ENCODE measurements at places on chromosomes 13 and 19.

GRCh38 chr19:51256155-51256625, 5.3 kb downstream of the SIGLECL1 start:
- no peak for DNase-seq

- no peak for DNase-seq
Observed at GRCh38 chr19:33300894-33301143, 1.5 kb downstream of the CEBPA start.

- no peak for DNase-seq
Observed at GRCh38 chr13:59532405-59532804, 631.3 kb downstream of the DIAPH3 start.

DNA sequence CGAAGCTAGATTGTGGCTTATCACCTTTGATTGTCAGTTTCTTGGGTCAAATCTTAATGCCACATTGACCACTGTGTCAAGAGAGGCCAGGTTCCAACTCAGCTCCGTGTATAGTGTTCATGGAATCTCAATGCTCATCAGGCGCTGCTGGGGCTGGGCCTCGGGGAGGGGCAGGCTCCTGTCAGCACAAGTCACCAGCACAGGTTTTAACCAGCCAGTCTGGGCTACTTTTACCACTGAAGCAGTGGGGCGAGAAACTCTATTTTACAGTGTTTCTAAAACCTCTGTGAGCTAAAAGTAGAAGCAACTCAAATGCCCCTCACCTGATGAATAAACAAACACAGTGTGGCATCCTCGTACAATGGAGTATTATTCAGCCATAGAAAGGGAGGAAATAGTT, 118.7 kb upstream of the GJB6 start:
- no peak for DNase-seq

GRCh38 chr13:71922194-71922593, 55.2 kb upstream of the DACH1 start:
- no peak for DNase-seq

DNA sequence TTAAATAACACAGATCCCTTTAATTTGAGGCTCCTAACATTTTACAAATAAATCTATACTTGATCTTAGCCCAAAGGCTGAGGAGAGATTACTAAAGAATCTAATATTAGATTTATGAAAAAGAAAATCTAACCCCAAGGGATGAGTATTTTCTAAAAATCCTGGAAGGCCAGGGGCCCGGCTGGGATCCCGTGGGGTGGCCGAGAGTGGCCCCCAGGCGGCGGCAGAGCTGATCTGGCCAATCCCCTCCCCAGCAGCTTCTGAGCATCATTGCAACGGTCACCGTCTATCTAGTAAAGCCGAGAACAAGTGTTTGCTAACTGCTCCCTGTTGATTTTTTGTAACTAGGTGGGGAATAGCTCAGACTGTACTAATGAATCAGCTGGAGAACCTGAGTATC, 37.5 kb downstream of the ADPRHL1 start:
- no peak for DNase-seq

- no peak for DNase-seq
Observed at GRCh38 chr13:32354040-32354439, 38.7 kb downstream of the BRCA2 start.

DNA sequence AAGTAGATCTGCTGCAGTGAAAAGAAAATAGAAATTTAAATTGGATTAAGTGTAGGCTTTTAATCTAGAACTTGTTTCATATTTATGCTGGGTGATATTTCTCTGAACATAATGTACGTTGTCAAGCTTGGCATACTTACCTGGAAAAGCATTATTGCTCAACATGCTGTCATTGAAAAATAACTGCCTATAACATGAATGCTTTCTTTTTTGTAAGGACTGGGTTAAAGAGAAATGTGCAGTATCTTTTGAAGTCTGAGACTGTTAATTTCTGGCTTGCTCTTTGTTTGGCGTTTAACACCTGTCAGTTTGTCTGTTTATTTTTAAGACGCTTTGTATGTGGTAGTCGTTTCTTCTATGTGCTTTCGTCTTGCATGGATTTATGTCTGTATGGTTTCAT, 175.2 kb downstream of the LMO7 start:
- DNase-seq = no peak

Measured in DMS 273 treated with DMSO at 0.1 percent for 48 hours (cell line).